ENCODE measurements at places on chromosomes 3 and 15.

DNA sequence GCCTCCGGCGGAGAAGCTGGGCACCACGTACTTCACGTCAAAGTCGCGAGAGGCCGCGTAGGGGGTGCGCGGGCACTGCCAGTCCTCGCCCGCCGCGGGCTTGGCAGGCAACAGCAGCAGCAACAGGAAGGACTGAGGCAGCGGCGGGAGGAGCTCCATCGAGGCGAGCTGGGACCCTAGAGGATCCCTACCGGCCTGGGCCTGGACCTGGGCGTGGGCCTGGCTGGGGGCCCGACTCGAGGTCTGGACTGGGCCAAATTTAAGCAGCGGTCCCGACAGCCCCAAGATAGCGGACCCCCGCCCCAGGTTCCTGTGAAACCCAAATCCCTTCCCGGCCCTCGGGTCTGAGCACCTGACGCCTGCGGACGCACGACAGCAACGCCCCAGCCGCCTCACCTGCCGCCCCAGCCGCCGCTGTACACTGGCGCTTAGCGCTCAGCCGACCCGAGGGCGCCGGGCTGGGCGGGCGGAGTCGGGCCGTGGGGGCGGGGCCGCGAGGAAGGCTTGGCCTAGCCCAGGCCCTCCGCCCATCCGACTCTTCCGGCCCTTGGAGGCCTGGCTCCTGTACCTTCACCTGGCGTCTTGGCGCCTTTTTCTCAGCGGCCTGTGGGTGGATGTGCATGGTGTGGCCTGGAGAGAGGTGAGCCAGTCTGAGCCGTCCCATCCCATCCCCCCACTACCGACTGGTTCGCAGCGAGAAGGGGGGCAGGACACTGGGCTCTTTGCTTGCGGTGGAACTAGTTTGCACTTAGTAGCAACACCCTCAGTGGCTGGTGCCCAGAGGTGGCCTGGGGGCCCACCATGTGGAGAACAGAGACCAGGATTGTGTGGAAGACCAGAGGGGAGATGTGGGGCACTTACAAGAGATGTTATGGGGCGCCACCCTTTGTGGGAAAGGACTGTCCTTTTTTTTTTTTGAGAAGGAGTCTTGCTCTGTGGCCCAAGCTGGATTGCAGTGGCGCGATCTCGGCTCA is at the start of gene MST1R:
MST1R (minus strand) TSS at position 423 of the 974 bp plus-strand sequence; CDS start at position 159, 264 bp downstream.
- DNase-seq: peak; percentile 95

- DNase-seq: peak; percentile 63
Measured at GRCh38 chr15:88918738-88919137, 5.6 kb upstream of the MFGE8 start.

GRCh38 chr3:168044049-168044448 is 51.7 kb downstream of the GOLIM4 start:
- DNase-seq: no peak

- no peak for DNase-seq
Measured at GRCh38 chr3:80994085-80994665, 767.3 kb downstream of the GBE1 start.

DNA sequence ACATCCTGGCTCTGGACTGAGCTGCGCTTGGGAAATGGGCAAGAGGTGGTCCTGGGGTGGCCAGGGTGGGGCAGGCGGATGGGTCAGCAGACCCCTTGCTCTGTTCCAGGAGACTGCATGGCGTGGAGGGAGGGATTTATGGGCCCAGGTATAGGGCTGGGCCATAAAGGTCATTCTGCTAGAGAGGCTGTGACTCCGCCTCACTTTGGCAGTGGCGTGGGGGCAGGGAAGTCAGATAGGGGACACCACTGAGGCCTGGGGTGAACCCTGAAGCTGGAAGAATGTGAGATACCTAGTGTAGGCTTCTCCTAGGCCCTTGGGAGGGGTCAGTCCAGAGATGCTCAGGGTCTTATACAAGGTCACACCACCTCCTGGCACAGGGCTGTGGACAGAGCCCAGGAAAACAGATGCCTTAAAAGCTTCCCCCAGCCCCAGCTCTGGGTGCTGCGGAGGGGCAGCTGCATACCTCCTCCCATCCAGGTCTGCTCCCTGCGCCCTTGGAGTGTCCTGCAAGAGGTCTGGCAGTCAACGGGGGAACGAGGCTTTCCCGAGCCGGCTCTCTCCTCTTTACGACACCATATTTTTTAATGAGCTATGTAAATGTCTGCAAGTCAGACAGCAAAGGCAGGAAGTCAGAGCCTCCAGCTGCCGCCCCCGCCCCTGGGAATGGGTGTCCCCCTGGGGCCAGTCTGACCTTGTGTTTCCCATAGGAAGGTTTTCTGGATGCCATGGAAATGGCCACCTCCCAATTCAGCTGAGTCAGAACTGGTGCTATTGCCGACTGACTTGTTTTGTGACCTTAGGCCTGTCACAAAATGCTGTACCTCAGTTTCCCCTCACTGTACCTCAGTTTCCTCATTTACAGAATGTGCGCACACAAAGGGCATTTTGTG is 26.3 kb downstream of the LINGO1 start:
- no peak for DNase-seq

DNA sequence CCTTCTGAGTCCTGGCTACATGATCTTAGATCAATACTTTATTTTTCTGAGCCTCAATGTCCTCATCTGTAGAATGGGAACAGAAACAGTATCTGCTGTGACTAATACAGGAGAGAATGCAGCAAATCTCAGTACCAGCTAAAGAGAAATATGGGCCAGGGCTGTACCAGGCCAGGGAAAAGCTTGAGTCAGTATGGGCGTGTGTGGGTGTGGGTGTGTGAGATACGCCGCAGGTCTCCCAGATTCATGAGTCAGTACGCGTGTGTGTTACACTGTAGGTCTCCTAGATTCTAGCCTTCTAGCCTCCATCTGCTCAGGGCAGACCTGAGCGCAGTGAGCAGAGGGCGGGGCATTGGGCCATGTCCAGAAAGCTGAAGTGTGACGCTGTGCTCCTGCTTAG is 15.2 kb downstream of the GNAI2 start:
- DNase-seq: no peak

- DNase-seq: no peak
Measured at GRCh38 chr3:185709251-185709955, 115.4 kb downstream of the IGF2BP2 start.

GRCh38 chr3:181899702-181900101 is 188.0 kb downstream of the SOX2 start:
- DNase-seq: no peak

GRCh38 chr3:179880868-179881267 is 155.9 kb downstream of the PEX5L start:
- no peak for DNase-seq

GRCh38 chr3:128559486-128560225 is 66.7 kb upstream of the GATA2 start:
- no peak for DNase-seq

DNA sequence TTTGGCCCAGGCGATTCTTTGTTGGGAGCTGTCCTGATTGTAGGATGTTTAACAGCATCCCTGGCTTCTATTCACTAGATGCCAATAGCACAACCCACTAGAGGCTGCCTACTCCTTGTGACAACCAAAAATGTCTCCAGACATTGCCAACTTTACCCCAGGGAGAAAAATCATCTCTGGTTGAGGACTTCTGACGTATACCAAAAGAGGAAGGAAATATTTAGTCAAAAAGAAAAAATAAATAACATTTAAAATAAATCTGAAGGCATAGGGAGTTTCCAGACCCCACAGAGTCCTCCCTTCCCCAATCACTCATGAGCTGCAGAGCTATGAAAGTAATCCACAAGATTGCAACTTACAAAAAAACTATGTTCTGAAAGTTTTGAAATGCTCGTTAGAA is 61.0 kb downstream of the MECOM start:
- no peak for DNase-seq

DNA sequence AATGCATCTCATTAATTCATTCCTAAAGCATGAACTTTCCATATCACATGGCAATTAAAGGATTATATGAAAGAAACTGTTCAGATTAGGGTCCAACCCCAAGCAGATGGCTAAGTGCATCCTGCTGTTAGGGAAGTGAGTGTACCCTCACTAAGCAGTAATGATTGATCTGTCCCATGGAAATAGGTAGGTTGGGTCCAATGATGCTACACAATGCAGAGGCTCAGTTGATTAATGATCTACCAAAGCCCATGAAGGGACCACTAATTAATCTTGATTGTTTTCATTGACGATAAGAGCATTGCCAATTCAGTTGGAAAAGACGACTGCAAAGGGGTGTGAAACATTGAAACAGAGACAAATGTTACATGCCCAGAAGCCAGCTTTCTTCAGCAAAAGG is 194.5 kb upstream of the LRTM1 start:
- DNase-seq: no peak

DNA sequence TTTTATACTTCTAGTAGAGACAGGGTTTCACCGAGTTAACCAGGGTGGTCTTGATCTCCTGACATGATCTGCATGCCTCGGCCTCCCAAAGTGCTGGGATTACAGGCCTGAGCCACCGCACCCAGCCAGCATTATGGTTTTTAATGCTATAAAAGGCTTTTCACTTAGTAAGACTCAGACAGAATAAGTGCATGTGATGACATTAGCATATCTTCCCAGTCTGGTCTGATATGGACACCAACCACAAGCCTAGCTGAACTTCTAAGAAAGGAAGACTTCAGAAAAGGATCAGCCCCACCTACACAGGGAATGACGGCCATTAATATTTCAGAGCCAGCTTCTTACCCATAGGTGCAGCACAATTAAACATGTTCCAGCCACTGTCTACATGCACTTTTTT is 27.0 kb downstream of the GRK7 start:
- no peak for DNase-seq

DNA sequence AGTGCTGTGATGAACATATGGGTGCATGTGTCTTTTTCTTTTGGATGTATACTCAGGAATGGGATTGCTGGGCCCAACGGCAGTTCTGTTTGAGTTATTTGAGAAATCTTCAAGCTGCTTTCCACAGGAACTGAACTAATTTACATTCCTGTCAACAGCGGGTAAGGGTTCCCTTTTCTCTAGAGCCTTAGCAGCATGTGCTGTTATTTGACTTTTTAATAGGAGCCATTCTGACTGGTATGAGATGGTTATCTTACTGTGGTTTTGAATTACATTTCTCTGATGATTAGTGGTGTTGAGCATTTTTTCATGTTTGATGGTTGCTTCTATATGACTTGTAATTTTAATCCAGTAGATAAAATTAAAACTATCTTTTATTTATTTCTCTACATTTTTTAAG is 1168.6 kb upstream of the ALCAM start:
- DNase-seq: no peak

GRCh38 chr15:75112278-75112847 is 89.0 kb downstream of the PPCDC start:
- DNase-seq: no peak

DNA sequence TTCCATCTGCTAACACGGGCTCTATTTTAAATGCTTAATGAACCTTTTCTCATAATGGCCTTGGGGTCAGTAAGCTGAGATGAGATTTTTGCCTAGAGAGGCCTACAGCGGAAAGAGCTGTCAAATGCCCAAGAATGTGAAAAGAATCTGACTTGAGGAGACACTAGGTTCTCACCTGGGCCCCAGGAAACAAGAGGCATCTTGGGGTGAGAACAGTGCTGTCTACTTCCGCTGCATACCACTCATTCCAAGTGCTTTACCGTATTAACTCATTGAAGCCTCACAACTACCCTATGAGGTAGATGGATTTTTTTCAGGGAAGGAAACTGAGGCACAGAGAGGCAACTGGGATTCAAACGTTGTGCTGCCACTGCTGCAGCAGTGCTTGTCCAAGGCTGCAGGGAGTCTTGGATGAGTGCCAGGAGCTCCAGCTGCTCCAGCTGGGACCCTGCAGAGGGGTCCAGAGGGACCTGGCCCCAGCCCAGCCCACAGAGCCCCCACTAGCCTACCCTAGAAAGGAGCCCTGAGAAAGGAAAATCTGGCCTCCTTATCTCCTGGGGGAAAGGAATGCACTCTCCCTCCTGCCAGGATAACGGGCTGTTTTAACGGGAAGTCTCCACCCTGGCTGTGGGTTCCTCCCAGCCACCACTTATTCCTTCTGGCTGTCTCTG is 68.4 kb downstream of the SLC12A8 start:
- DNase-seq: no peak

DNA sequence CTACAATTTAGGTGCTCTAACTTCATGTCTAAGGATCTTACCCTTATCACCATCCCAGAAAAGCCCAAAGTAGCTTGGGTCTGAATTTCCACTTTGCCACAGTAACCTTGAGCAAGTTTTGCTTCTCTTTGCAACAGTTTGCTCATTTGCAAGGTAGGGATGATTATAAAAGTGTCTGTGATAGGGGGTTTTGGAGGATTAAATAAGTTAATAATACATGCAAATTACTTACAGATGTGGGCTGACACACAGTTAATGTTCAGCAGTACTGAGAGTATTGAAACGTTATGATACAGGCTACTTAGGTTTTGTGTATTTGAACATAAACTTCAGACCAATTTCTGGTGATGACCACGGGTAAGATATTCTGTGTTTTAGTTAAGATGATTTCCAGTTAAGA is 444.7 kb upstream of the TPRG1 start:
- DNase-seq: no peak

GRCh38 chr3:187999821-188000220 is 154.1 kb upstream of the LPP start:
- no peak for DNase-seq

DNA sequence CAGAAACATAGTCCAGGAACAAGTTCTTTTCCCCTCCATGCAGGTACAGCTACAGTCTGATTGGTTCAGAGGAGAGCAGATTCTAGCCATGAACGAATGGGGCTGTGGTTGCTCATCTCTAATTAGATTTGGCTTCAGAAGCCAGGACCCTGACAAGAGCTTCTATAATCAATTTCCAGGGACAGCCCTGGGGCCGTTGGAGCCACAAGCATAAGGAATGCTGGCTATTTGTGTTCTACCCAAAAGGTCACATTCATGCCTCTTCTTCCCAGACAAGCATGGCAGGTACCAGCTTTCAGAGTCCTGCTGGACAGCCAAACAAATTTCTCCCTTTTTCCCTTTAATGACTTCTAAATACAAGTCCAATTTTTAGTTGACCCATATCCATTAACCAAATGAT is 215.5 kb upstream of the LRTM1 start:
- no peak for DNase-seq

- no peak for DNase-seq
Measured at GRCh38 chr3:108833611-108834010, 11.0 kb downstream of the TRAT1 start.

DNA sequence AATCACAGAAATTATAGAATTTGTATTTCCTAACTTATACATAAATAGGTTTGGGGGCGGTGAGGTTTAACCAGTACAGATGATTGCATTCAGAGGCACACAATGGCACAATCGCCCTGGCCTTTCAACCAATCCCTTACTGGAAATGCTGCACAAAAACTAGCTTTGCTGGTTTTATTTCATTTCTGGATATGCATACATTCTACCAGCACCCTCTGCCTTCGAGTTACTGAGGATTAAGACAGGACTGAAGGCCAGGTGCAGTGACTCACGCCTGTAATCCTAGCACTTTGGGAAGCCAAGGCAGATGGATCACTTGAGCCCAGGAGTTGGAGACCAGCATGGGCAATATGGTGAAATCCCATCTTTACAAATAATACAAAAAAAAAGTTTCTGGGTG is 336.1 kb downstream of the ARRDC4 start:
- no peak for DNase-seq
